ENCODE measurements at places on chromosomes 1 and 21.
A peak's percentile ranks its signal among the peaks of the same experiment; 100 is the strongest.

DNA sequence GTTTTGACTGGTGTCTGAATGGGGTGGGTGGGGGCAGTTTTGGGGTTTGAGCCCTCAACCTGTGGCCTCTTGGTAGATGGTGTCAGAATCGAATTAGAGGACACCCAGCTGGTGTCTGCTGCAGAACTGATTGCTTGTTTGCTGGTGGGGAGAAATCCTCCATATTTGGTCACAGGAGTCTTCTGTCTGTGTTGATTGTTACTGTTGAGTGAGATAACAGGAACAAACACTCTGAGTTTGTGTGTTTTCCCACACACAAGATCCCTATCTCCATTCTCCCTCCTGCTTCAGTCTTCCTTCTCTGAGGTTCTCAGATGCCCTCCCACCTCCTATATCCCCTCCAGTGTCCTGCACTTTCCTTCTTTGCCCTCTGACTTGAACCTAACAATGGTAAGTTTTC is 19.1 kb upstream of the CGN start:
- no peak for DNase-seq

DNA sequence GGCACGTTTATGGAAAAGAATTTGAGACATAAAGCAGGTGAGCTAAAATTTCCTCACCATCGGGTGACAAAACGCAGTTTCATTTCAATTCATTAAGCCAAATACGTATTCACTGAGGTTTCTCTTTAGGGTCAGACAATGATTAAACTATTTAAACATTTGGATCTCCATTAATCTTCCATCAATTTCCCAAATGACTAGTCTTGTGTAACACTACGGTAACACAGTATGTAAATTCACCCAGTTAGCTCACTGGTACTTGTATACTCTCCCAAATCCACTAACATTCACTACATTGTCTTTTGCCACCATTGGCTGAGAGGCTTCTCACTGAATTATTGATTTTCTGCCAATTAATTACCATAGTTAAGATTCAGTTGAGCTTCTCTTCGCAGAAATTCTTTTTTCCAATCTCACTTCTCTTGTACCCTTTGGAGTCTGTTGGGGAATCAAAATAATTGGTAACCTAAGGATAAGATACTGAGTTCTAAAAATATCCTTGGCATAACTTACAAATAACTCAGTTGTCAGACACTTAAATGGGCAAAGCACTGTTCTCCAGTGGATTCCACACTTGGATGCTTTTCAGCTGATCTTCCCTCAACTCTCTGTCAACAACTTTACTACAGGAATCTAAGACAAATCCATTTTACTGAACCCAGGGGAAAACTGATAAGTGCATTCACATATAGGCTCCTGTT is 40.7 kb downstream of the SIPA1L2 start:
- DNase-seq = no peak

DNA sequence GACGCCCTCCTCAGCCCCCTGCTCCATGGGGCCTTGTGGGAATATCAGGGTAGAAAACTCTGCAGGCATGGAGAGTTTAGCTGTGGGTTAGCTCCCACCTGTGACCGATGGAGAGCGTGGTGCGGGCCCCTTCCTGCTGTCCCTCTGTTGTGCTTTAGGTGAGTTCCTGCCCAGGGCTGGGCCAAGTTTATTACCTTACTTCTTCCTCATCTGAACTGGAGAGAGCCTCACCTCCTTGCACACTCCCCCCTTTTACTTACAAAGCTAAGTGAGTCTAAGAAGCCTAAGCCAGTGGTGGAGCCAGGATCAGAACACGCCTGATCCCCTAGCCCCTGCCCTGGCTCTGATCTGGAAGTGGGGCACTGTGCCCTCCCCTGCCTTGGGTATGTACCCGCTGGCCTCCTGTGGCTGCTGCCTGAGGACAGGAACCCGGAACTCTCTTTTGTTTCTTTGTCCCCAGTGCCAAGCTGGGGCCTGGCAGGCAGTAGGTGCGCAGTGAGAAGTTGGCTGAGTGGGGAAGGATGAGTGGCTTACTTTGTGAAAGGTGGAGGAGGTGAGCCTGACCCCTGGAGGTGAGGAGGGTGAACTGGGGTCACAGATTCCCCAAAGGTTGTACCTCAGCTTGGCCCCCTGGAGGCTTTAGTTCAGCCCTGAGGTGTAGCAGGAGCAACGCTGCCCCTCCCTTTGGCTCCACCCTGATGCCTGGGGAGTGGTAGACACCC is 32.9 kb downstream of the ARHGEF10L start:
- peak; percentile 66 for DNase-seq

GRCh38 chr1:30749691-30750583 is 7.6 kb downstream of the LAPTM5 start:
- DNase-seq = peak; percentile 93

GRCh38 chr1:74593887-74594866 is 79.4 kb downstream of the ERICH3 start:
- DNase-seq = no peak

- DNase-seq = no peak
These were observed 20.2 kb upstream of the POGZ start for GRCh38 chr1:151479462-151479861.

GRCh38 chr1:182756423-182756822 is 33.1 kb upstream of the NPL start:
- no peak for DNase-seq

DNA sequence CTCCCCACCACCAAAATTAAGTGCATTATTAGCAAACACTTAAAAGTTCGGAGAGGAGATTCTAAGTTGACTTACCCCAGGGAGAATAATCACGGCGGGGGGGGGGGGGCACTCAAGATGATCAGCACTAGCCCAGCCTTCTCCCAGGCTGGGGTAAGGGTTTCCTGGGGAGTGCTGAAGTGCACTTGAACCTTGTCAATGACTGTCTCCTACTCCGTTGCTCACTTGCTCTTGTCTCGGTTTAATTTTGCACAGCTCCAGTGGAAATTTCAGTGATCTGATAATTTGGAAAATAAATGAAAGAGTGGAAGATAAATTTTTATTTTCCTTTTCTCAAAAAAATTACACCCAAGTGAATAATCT is 59.2 kb downstream of the PBX1 start:
- no peak for DNase-seq

DNA sequence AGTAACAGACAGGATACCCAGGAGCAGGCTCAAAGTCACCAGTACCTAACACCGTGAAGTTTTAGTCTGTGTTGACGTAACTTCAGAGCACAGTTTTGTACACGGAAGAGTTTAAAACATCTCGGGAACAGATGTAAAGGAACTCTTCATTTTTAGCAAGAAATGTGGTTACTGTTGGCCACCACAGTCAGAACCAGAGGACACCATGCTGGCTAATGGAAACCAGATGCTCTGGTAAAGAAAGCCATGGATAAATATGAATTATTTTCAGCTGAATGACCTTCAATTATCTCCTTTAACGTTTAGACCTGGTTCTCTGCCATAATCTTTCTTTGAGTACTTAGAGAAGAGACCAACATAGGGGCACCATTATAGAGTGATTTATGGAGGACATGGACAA is 115.9 kb downstream of the NTMT2 start:
- no peak for DNase-seq

GRCh38 chr21:16674949-16675348 is 837.9 kb upstream of the CXADR start:
- DNase-seq = no peak

DNA sequence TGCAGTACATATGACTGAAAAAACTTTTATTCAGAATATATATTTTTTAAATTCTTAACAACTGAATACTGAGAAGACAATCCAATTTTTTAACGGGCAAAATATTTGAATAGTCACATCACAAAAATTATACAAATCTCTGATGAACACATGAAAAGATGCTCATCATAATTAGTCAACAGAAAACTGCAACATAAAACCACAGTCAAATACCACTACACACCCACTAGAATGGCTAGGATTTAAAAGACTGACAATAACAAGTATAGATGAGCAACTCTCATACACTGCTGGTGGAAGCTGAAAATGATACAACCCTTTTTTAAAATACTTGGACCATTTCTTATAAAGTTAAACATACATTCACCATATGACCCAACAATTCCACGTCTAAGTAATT is 87.7 kb upstream of the TNFSF4 start:
- DNase-seq = no peak
